ENCODE measurements at places on chromosomes 13 and 19.

GRCh38 chr19:5863030-5863665 is 7.2 kb downstream of the FUT5 start:
- DNase-seq: no peak

GRCh38 chr19:30817965-30818567 is 445.9 kb downstream of the ZNF536 start:
- DNase-seq: no peak

DNA sequence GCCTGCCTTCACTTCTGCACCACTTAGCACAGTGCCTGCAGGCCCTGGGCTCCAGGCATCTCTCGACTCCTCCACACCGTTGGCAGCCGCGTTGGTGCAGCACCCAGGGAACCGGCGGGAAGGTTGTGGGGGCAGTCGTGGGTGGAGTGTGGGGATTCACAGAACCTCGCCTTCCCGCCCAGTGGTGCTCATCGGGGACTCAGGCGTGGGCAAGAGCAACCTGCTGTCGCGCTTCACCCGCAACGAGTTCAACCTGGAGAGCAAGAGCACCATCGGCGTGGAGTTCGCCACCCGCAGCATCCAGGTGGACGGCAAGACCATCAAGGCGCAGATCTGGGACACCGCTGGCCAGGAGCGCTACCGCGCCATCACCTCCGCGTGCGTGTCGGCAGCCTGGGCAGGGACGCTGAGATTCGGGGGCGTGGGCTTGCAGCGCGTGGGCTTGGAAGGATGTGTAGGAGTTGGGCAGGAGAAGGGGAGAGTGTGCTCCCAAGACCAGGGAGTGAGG is 9.6 kb downstream of the RAB11B start:
- DNase-seq: no peak

DNA sequence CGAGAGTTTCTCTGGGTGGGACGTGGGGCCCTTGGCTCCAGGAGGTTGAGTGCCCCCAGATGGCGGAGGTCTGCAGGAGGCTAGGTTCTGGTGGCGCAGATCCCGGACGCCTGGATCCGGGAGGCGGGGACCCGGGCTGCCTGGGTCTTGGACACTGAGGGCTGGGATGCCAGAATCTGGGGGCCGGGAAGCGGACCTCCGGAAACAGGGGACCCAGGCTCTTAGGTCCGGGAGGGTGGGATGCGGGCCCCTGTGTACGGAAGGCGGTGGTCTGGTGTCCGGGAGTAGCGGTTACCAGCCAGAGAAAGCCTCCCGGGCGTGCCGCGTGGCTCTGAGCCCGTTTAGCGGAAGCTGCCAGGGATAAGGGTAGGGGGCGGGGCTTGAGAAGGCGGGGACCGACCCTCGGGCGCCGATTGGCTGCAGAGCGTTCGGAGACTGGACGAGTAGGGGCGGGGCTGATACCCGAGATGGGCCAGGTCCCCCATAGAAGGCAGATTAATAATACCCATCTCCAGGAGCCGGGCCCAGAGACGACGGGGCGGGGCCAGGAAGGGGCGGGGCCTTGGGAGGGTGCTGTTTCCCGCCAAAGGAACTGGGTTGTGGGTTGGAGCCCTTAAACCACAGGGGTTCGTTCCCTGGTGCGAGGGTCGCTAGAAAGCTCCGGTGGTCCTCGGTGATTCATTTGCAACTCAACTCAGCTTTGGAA is at the start of gene SLC1A5:
Gene SLC1A5, minus strand, starts transcription at position 333 of the 706 bp plus-strand sequence. CDS start 629 bp downstream, outside the sequence.
- DNase-seq: peak; percentile 99

- no peak for DNase-seq
Observed at GRCh38 chr19:28454083-28454482, 758.9 kb downstream of the UQCRFS1 start.
